ENCODE measurements at places on chromosomes 12 and 14.

- DNase-seq, result no peak
Observed at GRCh38 chr12:88855301-88855700, 275.0 kb upstream of the KITLG start.

DNA sequence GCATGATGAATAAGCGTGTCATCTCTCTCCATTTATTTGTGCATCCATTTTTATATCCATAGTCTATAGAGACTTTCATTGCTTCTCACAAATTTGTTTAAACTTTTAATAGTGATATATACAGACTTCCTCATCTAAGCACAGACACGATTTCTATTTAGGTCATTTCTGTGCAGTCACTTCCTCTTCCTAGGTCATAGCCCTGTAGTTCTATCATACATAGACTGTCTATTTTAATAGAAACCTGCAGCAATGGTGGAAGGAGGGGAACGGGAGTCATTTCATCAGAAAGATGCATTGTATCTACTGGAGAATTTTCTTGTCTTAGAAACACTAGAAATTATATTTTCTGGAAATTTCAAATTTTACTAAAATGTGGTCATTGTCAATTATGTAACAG is 133.4 kb upstream of the FGD4 start:
- DNase-seq, result no peak

DNA sequence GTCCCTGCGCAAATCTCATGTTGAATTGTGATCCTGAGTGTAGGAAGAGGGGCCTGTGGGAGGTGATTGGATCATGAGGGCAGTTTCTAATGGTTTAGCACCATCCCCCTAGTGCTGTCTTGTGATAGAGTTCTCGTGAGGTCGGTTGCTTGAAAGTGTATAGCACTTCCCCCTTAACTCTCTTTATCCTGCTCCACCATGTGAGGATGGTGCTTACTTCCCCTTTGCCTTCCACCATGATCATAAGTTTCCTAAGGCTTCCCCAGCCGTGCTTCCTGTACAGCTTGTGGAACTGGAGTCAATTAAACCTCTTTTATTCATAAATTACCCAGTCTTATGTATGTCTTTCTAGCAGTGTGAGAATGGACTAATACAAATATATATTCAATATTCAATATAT is 303.7 kb upstream of the SEL1L start:
- DNase-seq, result no peak

GRCh38 chr14:37595809-37596621 is 586 bp downstream of the TTC6 start:
- DNase-seq, result no peak

DNA sequence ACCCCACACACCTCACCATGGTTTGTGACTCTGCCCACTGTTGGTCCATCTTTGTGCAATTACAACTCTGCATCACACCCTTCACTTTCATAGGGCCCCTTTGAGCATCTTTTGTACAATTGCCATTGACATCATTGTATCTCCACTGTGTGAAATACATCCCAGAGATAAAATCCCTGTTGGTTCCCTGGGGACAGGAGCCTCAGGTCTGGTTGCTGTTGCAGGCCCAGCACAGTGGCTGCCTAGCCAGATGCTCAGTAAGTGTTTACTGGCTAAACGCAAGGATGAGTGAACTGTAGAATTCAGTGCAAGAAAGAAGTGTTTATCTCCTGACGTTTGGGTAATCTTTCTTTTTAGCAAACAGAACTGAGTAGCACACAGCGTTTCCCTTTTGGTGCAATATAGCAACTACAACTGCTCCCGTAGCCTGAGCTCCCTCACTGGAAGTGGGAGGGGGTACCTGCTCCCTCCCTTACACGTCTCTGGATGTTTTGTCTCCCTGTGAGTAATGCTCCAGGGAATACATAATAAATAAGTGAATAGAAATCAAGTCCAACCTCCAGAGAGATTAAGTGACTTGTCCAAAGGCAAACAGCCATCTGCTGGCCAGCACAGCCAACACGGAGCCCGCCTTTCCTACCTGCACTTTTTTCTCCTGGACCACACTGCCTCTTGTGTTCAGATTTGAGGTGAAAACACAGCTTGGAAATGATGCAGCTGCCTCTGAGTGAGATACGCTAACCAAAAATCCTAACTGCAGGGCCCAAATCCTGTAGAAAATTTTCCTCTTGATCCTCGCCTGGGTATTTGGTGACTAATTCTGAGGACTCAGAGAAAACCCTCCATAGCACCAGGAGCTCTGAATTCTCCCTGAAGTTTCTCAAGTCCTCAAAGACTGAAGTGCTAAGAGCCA is 27.4 kb downstream of the GALNT16 start:
- no peak for DNase-seq

GRCh38 chr14:53151523-53152183 is 1.5 kb downstream of the DDHD1 start:
- peak; percentile 25 for DNase-seq

DNA sequence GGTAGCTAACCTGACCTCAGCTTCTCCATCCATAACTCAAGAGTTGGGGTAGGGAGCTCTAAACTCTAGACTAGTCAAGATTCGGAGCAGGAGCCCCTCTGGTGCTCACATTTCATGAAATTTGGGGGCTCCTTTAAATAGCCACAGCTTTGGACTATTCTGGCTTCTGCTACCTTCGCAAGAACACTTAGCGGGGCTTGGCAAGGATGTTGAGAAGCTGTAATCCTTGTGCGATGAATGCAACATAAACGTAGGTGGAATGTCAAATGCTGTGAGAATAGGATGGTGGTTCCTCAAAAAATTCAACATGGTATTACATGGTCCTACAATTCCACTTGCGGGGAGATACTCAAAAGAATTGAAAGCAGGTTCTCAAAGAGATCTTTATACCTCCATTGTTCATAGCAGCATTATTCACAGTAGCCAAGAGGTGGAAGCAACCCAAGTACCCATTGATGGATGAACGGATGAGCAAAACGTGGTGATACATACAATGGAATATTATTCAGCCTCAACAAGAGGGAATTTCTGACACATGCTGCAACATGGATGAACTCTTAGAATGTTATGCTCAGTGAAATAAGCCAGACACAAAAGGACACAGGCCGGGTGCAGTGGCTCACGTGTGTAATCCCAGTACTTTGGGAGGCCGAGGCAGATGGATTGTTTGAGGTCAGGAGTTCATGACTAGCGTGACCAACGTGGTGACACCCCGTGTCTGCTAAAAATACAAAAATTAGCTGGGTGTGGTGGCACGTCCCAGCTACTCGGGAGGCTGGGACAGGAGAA is 73.8 kb downstream of the ACTN1 start:
- no peak for DNase-seq

DNA sequence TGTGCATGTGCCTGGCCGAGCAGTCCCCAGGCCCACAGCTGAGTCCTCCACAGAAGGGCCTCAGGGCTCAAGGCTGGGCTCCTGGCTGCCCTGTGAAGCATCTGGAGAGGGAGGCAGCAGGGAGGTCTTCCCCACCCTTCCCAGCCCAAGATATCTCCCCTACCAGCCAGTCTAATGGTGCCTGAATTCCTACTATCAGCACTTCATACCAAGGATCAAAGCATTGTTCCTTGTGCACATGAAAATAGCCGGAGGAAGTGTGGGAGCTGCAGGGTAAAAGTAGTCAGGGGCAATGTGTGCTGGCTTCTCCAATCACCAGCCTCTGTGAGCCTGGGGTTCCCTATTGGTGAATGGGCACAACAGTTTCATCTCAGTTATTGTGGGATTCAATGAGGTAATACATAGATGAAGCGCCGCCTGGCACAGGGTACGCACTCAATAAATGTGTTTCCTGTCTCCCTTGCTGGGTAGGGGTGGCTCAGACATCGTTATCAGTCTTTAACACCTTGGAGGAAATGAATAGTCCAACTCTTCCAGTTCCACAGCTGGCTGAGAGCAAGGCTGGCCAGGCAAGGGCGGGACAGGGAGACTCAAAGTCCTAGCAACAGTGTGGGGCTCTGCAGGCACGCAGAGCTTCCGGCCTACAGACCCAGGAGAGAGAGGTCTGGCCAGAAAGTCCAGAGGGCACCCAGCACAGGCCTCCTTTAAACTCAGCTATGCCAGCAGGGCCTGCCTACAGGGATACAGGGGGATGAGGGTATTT is 39.1 kb upstream of the PNMA1 start:
- no peak for DNase-seq

DNA sequence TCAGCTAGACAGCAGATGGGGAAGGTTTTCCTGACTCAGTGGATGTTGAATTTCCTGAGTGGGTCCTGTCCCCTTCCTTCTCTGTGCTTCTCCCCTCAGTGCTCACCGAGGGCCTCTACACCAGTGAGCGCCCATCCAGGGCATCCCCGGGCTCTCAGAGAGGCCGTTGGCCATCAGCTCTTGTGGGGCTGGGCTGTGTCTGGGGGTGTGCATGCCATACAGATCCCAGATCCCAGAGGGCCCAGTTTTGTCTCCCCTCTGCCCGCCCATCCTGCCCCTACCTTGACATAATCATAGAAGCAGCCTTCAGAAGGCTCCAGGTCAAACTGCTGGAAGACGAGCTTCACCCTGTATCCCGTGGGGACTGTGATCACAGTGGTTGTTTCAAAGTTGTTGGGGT is 1.1 kb downstream of the C1R start:
- DNase-seq, result no peak

Measured in tibial artery (tissue), 4 donors.